NCI-H187 treated with DMSO at 0.1 percent for 48 hours (cell line): ENCODE measurements at places on chromosomes 6 and 20.

DNA sequence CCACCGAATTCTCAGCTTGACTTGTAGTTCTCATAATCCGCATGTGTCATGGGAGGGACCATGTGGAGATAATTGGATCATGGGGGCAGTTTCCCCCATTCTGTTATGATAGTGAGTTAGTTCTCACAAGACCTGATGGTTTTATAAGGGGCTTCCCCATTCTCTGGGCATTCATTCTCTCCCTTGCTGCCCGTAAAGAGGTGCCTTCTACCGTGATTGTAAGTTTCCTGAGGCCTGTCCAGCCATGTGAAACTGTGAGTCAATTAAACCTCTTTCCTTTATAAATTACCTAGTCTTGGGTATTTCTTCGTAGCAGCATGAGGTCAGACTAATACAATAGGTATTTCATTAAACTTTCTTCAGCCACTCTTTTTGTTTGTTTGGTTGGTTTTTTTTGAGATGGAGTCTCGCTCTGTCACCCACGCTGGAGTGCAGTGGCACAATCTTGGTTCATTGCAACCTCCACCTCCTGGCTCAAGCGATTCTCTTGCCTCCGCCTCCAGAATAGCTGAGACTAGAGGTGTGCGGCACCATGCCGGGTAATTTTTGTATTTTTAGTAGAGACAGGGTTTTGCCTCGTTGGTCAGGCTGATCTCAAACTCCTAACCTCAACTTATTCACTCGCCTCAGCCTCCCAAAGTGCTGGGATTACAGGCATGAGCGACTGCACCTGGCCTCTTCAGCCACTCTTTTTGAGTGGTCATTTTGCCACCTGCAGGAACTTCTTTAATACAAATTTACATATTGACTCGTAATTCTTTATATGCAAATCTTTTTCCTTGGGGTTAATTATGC is 36.3 kb downstream of the GSTA2 start:
- DNase-seq: no peak

- no peak for DNase-seq
Observed at GRCh38 chr6:44655412-44656342, 268.2 kb downstream of the CDC5L start.

DNA sequence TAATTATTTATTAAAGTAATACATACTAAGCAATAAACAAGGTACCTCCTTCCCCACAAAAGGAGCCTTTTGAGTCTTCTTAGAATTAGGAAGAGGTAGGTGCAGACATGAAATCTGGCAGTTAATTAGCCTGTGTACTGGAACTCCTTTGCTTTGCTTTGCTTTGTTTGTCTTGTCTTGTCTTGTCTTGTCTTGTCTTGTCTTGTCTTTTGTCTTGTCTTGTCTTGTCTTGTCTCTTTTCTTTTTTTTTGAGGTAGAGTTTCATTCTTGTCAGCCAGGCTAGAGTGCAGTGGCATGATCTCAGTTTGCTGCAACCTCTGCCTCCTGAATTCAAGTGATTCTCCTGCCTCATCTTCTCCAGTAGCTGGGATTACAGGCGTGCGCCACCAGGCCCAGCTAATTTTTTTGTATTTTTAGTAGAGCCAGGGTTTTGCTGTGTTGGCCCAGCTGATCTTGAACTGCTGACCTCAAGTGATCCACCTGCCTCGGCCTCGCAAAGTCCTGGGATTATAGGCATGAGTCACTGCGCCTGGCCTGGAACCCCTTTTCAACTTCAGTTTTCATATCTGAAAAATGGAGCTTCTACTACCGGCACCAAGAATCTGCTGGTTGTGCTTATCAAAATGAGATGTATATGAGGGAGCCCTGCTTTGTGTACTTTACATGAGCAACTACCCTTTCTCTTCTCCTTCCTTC is 301.2 kb downstream of the CDKAL1 start:
- no peak for DNase-seq

- no peak for DNase-seq
Observed at GRCh38 chr20:64216036-64216435, 39.5 kb upstream of the PCMTD2 start.

DNA sequence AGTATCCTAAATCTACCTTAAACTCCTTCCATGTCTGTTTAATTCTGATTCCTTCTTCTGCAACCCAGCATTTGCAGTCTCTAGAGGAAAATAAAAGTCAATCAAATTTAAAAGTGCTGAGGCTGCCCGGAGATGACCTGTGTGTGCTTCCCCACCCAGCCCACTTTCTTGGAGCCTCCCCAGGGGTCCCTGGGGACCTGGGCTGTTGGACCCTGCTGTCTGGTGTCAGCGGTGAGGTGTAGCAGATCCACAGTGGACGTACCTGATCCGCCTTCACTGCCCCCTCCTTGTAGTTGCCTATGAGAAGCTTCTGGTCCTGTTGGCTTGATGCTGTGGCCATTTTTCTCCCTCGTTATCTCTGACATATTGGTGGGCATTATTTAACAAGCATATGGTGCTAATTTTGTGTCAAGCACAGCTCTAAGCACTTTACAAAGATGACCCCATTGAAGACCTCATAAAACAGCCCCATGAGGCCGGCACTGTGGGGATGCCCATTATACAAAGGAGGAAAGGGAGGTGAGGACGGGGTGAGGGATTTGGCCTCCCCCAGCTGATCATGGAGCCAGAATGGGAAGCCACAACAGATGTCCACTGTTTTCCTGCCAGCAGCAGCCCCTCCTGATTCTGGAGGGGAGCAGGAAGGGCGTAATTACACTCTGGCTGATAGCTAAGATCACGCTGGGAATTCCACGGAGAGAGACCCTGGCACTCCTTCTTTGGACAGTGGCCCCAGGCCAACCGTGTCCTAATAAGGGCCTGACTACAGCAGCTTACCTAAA is 628.2 kb downstream of the CDH26 start:
- DNase-seq: no peak

DNA sequence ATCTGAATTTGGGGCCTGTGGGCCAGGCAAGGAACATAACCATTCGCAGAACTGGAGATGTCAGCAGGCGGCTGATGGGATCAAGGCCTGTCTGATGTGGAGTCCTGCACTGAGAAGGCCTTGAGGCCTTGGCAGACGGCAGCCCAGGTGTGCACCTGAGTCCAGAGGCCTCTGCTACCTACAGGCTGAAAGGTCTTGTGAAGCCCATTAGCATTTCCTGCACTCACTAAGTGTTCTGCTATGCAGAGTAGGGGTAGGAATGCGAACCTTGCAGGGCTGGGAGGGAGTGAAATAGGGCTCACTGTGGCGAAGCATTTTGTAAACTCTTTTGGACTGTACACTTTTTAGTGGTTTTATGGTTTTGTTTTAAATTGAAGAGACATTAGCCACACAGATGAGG is 48.3 kb upstream of the RNF24 start:
- no peak for DNase-seq
